AG04449 (cell line): ENCODE measurements at places on chromosomes 2 and 18.

DNA sequence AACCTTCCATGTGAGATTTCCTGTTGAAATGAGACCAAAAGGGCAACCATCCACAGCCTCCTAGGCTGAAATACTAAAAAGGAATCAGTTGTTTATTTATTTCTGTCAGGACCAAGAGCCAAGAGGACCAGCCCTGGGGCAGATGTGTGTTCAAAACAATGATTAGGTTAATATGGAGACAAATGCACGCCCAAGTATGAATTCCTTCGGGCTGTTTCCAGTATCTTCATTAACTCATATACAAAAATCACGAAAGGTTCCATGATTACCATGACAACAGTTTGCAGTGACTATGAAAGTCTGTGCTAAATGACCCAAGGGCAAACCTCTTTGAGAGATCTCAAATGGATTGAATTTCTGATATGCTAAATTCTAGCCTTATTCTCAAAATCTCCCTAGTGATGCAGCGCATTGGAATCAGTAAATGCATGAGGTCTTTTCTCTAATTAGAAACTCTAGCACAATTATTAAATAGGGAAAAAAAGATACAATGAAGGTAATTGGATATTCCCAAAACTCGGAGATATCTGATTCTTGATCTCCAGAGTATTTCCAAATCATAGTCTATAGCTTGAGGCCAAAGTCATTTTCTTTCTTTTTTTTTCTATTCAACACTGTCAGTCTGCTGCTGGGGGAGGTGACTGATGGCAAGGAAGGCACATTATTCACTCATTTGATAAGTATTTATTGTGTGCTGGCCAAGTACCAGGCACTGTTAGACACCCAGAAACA, 35.6 kb downstream of the VIT start:
- DNase-seq: no peak

GRCh38 chr2:119694845-119695521, 16.0 kb downstream of the TMEM177 start:
- no peak for DNase-seq

GRCh38 chr2:240522406-240522805, 35.4 kb downstream of the ANKMY1 start:
- no peak for DNase-seq

- DNase-seq: no peak
Observed at GRCh38 chr2:47518497-47519146, 115.7 kb downstream of the MSH2 start.

DNA sequence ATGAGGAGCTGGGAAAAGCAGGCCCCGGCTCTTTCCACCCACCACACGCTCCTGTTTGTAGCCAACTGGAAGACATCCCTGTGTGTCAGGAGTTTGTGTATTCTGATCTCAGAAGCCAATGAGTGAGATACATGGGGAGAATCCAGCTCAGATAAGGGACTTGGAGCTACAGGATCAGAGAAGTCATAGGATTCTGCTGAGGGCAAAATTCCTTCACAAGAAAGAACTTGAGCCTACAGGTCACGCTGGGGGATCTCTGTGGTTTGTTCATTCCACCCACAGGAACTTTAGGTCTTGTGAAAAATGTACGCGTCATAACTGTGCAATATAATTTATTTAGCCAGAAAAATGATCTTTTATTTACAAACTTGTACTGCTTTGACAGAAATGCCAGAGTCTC, 80.1 kb upstream of the SMIM21 start:
- no peak for DNase-seq

- DNase-seq: no peak
Observed at GRCh38 chr2:52465287-52465686, 1302.3 kb upstream of the CHAC2 start.
